ENCODE measurements at places on chromosomes 2 and 18.

GRCh38 chr2:208366215-208367127, 40.1 kb upstream of the PTH2R start:
- DNase-seq: no peak

DNA sequence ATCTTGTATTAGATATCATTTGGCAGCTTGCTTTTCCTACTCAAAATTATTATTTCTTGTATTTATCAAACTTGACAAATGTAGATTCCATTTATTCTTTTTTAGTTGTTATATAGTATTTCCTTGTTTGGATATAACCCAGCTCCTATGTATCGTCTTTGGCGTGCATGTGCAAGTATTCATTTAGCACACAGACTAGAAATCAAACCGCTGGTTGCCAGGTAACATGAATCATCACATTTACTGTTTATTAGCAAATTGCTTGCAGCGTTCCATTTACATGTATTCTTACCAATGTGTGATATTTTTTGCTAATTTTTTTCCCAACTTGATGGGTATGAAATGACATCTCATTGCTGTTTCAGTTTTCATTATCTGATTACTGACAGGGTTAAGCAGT, 2089.7 kb upstream of the CELF4 start:
- DNase-seq: no peak

DNA sequence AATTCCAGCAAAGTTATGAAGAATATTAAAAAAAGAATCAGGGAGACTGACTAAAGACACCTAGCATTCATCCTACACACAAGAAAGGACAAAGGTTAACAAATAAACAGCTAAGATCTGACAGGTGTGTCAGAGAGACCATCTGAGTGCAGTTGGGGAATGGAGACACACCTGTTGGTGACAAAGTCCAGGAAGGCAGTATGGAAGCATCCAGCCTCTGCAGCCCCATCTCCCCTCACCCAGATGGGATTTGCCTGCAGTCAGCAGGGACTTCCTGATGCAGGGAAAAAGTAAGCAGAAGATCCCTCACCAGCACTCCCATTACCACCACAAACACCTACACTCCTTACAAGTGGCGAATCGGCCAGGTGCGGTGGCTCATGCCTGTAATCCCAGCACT, 37.9 kb downstream of the USP34 start:
- DNase-seq: no peak

GRCh38 chr2:238912916-238913875, 65.3 kb downstream of the TWIST2 start:
- DNase-seq: no peak

GRCh38 chr2:165198181-165198580, 5.7 kb downstream of the SCN3A start:
- DNase-seq: no peak

GRCh38 chr2:8316356-8316755, 365.5 kb upstream of the ID2 start:
- DNase-seq: no peak

DNA sequence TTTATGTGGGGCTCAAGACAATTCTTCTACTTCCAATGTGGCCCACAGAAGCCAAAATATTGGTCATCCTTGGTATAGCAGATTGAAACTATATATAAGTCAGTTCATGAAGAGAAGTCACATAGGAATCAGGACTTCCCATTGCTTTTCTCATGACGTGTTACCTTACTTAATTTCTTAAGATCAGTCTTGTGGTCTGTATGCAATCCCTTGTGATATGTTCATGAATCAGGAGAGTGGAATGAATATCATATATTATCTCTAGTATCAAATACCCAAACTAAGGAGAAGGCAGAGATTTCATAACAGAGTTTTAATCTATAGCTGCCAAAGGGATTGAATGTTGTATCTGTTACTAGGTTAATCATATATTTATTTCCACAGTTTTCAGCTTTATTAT, 1390.4 kb downstream of the SUCLG1 start:
- no peak for DNase-seq

- no peak for DNase-seq
Observed at GRCh38 chr2:12457831-12458230, 258.9 kb upstream of the TRIB2 start.

- peak; percentile 59 for DNase-seq
Observed at GRCh38 chr2:223537651-223538601, 64.2 kb downstream of the SCG2 start.

DNA sequence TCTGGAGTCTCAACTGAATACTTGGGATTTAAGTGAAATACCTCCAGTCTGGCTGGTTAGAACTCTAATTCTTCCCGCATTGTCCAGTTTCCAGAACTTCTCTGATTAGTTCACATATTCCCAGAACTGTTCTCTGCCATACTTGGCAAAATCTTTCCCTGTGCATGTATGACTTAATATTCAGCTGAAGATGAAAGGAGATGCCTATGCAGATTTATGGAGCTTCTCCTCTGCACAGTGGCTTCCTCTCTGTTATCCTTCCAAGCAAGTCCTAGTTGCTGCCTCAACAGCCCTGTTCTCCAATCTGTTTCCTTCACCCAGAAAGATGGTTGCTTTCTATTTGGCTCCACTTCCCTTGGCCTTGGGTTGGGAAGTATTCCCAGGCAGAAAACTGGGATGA, 155.4 kb upstream of the GATA6 start:
- DNase-seq: no peak

GRCh38 chr2:66693076-66693965, 258.4 kb downstream of the MEIS1 start:
- peak; percentile 57 for DNase-seq

GRCh38 chr18:4004183-4004829, 450.8 kb downstream of the DLGAP1 start:
- no peak for DNase-seq

DNA sequence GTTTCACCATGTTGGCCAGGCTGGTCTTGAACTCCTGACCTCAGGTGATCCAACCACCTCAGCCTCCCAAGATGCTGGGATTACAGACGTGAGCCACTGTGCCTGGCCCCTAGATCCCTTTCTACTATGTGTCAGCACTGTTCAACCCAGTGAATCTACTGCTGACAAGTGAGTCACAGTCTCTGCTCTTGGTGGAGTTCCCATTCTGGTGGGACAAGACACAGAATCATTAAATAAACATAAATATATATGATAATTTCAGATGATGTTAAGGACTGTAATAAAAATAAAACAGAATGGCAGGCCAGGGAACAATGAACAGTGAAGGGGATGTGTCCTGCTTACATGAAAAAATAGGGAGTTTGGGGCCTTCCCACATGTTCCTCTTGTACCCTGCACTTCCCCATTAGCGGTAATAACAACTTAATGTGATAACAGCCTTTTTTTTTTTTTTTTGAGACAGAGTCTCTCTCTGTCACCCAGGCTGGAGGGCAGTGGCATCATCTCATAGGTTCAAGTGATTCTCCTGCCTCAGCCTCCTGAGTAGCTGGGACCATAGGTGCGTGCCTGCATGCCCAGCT, 112.2 kb downstream of the CPO start:
- DNase-seq: no peak

DNA sequence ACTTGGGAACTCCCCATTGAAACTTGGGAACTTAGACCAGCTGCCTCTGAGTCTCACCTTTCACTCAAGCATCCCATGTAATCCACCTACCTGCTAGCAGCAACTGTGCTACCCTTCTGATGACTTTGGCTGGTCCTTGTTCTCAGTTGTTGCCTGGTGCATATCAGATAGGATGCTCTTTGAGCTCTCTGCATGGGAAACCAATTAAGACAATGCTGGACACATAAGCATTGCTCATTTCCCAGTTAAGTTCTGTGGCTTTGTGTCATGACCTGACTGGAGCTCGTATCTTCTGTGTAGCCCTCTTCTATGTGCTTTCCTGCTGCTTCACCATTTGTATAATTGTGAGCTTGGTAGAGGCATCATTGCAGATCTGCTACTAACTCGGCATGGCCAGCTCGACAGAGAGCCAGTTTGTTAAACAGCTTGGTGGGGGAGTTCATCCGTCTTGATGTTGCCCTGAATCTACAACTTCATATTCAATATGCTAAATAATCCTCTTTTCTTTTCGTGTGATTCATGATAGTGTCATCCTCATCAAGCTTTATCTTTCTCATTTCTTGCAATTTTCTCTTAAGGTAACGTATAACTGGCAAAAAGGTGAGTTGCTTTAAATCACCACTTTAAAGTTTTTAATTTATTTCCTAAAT, 447.5 kb upstream of the SLC14A2 start:
- no peak for DNase-seq

DNA sequence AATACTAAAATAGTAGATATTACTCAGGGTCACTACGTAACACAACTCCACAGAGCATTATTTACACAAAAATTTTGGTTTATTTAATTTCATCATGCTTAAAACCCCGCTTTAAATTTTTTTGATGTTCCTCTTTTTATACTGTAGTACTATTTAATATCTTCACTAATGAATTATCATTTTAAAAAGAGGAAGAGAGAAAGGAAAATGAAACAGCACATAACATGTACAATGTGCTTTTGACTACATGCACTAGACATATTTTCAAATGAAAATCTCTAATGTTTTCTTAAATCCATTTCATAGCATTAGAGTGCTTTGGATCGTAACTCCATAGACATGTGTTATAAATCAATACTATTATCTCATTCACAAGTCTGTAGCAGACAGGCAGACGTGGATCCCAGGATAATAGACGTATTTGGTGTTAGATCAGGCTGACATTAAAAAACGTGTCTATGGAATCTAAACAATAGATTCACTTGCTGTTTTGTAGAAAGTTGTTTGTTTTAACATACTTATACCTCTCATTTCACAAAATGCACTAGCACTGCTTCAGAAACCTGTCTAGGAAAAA, 897.0 kb downstream of the CPS1 start:
- DNase-seq: no peak

- no peak for DNase-seq
Observed at GRCh38 chr2:60880643-60881046, 729 bp upstream of the REL start.

DNA sequence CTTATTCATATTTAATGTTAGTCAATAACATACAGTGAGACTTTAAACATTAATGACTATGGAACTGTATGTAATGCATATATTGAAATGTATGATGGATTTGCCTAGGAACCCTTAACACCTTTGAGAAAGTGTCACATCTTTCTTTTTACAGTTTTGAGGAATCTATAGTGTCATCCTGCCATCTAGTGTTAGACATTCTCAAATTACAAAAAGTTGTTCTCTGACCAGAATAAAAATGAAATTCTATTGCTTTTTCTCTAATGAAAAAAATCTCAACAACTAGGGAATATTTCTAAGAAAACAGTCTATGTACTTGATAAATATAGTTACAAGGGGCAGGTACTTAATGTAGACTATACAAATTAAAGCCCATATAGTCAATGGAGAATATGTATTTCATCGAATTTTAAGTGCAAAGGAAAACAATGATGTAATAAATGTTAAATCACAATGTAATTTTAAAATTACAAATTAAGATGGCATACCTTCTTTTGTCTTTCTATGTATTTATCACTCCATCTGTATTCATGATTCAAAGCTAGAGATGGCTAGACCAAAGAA, 5.1 kb upstream of the CALCRL start:
- DNase-seq: no peak

DNA sequence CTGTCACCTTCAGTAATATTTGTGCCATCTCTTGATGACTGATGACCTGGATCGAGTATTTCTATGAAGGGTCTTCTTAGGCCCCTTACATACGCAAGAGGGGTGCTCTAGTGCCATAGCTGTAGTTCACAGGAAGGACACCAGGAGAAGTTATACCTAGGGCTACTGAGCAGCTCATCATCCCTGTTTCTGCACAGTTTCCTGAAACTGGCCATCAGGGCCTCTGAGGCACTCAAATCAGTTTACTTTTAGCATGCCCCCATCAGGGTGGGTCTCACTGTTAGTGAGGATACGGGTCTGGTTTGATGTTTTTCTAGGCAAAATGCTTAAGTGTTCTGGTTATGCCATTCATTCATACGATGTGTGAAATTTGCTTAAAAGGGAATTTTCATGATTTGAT, 20.0 kb upstream of the FBLN7 start:
- DNase-seq: no peak

DNA sequence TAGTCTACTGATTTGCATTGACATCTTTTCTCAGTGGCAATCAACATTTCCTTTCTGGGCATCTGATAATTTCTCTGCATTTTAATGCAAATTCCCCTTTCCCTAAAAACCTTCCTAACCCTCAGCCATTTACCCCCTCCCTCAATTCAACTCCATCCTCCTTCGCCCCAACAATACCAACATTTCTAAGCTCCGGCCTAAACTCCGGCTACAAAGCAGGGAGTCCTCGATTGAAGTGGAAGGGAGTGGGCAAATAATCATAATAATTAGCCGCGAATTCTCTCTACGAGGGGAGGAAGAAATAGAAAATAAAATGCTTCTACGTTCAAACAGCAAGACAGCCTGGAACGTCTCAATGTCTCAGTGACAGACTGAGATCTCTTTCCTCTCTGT, 4.6 kb downstream of the BCL11A start:
- DNase-seq: no peak

DNA sequence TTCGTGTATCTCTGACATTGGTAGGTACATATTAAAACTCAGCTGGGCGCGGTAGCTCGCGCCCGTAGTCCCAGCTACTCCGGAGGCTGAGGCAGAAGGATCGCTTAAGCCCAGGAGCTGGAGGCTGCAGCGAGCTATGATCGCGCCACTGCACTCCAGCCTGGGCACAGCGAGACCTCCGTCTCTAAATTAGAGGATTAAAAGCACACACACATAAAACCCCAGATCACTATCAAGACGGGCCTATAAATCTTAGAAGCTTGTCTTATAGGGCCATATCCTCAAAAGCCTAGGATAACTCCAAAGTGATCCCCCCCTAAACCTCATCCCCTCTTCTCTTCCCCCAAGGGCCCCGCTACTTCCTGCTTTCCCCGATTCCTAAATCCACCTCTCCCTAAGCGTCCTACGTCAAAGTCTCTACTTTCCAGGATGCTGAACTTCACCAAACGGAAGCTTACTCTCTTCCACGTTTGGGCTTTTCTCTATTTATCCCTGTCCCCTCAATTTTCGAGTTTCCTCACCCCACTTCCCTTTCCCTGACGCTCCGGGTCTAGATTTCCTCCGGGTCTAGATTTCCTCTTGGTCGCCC, 707 bp downstream of the KRCC1 start:
- DNase-seq: peak; percentile 38

- DNase-seq: no peak
Observed at GRCh38 chr18:9918016-9918680, 4.3 kb downstream of the VAPA start.

DNA sequence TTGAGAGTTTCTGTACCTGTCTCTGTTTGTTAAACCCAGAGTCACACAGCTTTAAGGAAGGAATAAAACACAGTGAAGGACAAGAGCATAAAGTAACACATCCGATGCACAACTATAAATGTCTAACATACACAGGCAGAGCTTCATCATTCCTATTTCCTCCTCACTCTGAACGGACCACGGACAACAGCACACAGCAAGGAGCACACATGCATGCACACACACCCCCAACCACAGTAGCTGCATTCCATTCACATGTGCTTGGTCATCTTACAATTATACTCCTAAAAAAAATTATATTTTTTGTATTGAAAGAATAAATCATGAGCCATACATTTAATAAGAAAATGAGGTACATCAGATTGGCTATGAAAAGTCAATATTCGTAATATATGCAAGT, 58.3 kb downstream of the ID2 start:
- DNase-seq: no peak

GRCh38 chr2:79235135-79235534, 75.6 kb upstream of the REG3A start:
- no peak for DNase-seq

- DNase-seq: no peak
Observed at GRCh38 chr2:100248044-100248330, 74.3 kb downstream of the LONRF2 start.
